Fibroblast of mammary gland (primary cell): ENCODE measurements at places on chromosomes 3 and 15.

DNA sequence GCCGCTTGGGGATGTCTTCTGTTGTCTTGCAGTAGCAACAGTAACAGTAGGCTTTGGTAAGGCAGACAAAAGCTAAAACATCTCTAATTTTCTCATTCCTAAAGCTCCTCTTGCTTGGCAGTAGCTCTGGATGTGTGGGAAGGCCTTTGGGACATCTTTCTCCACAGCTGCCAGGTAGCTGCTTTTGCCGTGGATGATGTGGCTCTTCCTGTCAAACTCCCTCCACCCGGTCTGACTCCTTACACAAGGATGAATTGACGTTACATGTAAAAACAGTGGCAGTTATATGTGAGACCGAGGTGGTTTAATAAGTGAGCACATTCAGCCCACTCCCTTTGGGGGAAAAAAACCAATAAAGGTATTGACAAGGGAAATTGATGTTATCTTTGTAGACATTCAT is 309.1 kb downstream of the TUSC7 start:
- DNase-seq, result peak; percentile 10

DNA sequence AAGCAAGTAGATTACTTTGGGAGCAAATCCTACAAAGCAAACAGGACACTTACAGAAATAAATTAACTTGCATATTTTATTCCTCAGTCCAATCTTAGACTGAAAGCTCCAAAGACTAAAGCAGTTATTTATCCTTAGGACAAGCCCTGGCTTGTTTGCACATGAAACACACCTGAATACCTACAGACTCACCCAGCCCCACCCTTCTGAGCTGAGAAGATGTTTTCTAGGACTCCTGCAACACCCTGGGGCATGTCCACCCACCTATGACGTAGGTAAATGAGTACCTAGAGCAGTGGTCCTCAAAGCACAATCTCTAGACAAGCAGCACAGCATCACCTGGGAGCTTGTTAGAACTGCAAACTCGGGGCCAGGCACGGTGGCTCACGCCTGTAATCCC is 80.8 kb downstream of the ANXA2 start:
- DNase-seq, result no peak

- no peak for DNase-seq
These were observed 65.9 kb downstream of the RPL22L1 start for GRCh38 chr3:170804078-170804477.

DNA sequence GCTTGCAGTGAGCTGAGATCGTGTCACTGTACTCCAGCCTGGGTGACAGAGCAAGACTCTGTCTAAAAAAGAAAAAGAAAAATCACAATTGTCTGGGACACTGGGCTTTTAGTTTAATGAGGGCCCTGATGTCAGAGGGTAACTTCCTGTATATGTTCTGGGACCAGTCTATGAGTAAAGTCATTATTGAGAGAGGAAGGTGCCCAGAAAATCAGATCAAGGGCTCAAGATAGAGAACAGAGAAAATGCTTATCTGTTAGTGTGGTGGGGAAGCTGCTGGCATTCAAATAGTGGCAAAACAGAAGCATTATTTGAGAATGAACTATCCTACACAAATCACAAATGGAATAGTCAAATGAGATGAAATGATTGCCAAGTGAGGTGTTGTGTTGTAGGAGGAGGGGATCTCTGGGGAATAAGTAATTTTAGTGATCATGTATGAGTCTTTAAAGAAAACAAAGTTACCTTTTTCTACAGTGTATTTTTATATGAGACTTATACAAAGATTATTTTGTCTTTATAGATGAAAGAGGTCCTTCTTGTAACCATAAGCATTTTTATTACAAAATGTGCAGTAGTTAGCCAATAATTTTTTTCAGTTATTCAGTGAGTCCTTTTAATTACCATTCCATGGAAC is 13.4 kb downstream of the ARIH2 start:
- DNase-seq, result no peak

GRCh38 chr3:171169866-171170265 is 143.3 kb upstream of the SLC2A2 start:
- no peak for DNase-seq

- no peak for DNase-seq
These were observed 792.6 kb downstream of the NAALADL2 start for GRCh38 chr3:175651716-175652115.

DNA sequence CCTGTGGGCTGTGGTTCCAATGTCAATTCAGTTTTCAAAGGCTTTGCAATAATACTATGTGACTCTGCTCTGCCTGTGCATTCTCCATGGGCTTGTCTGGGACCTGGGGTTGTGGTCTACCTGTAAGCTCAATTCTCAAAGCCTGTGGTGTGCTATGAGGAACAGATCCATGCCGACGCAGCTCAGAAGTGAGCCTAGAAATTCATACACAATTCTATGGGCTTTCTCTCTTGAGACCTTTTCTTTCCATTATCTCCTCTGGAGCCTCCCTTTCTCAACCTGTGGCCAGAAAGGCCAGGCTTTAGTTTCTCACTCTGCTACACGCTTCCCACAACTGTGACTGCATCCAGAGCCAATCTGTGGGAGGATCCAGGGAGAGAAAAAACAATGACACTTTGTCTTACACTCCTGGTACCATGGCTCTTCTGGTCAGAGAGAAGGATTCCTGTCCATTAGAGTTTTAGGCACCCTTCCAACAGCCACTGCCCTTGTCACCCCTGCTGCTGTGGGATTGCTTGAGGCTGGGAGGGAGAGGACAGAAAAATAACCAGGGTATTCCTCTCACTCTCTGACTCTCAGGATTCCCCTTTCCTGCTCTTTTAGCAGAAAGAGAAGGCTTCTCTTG is 34.1 kb upstream of the KLF13 start:
- no peak for DNase-seq

DNA sequence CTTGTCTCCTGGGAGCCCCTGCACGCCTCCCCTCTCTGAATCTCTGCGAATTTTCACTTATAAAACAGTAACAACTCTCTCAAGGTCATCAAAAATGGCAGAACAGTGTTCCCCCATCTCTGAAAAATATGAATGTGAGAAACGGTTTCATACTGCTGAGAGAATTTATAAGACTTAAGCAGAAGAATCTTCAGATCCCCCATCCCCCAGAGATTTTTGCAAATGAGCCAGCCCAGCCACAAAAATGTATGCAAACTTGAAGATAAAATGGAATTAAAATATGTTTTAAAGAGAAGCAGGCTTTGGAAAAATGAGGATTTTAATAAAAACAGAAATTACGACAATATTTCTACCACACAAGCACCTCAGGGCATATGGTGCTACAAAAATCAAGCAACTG is 173.0 kb downstream of the STT3B start:
- DNase-seq, result no peak
